Cardiac muscle cell (in vitro differentiated cells and primary cell): ENCODE measurements at places on chromosomes 1 and 21.

DNA sequence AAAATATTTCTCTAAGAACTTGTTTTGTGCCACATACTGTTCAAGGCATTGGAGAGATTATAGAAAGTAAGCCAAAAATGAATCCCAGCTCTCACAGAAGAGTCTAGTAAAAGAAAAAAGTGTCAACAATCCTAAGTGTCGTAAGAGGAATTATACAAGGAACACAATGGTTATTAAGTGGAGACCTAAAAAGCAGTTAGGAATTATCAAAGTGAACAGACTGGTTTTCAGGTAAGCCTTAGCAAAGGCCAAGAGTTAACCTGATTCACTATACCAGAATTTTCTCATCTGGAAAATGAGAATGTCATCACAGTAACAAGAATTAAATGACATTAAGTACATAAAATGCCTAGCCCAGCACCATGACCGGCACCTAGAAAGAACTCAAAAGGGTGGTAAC is 15.6 kb downstream of the SERBP1 start:
- DNase-seq: no peak

- DNase-seq: no peak
Measured at GRCh38 chr1:231581859-231582258, 44.7 kb upstream of the DISC1 start.

DNA sequence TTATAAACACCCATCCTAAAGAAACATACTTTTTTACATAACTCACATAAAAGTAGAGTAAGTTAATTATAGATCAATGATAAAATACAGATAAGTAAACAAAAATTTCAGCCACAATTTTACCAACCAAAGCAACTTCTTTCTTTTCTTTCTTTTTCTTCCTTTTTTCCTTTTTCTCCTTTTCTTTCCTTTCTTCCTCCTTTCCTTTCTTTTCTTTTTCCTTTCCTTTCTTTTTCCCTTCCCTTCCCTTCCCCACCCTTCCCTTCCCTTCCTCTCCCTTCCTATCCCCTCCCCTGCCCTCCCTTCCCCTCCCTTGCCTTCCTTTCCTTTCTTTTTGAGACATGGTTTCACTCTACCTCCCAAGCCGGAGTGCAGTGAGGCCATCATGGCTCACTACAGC is 56.5 kb upstream of the C1orf53 start:
- DNase-seq: no peak

DNA sequence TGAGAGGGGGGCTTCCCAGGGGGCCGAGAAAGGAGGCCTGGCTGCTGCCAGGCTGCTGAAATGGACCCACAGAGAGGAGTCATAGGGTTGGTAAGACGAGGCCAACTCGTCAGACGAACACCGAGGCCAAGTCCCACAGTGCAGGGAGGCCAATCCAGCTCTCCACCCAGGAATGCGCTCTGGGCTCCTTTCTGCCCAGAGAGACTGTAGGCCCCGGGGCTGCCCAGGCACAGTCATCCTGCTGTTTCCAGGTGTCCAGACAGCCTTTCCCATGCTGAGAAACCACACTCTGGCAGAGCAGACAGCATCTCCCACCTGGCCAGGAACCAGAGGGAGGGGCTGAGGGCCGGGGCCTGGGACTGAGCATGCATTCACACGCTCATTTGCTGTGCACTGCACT is 26.7 kb upstream of the RSPO1 start:
- DNase-seq: no peak

GRCh38 chr1:228060458-228061190 is 21.9 kb upstream of the ARF1 start:
- DNase-seq: peak; percentile 15

DNA sequence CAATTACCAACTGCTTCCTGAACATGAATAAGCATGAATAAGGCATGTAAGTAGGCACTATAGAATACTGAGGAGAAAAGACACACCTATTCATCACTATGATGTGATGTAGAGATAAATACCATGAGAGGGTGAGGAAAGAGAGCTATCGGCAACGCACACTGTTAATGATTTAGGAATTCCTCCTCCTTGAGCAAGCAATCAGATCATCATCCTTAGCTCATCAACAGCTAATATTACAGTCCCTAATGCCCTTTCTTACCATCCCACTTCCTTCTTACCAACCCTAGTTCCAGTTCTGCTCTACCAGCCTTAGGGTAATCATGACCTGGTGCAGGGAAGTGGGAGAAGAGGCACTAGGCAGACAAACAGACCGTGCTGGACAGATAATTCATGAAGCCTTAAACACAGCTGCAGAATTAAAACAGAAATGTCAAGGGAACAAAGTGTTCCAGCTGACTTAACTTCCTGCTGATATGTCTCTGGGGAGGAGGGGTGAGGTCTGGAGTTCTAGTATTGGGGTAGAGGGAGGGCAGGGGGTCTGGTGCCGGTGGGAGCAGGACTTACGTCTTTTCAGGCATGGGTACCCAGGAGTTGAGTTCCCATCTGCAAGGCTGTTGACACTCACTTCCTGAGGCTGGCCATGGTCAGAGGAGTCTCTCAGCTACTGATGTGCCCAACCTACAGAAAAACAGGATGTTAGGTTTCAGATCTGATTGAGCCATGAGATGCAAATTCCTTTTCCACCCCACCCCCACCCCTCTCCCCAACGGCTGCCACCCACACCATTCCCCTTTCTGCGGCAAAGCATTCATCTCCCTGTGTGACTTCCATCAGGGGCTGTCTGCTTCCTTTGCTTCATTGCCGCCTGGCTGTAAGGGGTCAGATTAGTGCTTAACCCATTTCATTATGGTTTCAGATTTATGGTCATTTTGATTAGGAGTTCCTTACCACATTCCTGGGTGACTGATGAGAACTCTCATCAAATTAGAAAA is 12.6 kb upstream of the RCSD1 start:
- DNase-seq: no peak

DNA sequence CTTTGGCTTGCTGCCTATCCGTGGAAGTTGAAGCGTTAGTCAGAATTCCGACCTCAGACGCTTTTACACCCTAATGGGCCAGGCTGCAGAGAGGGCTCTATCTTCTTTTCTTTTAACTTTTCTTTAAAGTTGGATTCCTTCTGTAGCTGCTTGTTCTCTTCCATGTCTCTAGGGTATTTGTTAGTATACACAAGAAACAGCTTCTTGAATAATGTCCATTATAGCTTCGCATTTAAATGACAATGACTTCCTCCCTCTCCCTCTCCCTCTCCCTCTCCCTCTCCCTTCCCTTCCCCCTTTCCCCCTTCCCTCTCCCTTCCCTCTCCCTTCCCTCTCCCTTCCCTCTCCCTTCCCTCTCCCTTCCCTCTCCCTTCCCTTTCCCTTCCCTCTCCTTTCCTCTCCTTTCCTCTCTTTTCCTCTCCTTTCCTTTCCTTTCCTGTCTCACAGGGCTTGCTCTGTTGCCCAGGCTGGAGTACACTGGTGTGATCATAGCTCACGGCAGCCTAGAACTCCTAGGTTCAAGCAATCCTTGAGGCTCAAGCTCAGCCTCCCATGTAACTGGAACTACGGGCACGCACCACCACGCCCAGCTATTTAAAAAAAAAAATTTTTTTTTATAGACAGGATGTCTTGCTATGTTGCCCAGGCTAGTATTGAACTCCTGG is 33.0 kb downstream of the RIPPLY3 start:
- peak; percentile 37 for DNase-seq

DNA sequence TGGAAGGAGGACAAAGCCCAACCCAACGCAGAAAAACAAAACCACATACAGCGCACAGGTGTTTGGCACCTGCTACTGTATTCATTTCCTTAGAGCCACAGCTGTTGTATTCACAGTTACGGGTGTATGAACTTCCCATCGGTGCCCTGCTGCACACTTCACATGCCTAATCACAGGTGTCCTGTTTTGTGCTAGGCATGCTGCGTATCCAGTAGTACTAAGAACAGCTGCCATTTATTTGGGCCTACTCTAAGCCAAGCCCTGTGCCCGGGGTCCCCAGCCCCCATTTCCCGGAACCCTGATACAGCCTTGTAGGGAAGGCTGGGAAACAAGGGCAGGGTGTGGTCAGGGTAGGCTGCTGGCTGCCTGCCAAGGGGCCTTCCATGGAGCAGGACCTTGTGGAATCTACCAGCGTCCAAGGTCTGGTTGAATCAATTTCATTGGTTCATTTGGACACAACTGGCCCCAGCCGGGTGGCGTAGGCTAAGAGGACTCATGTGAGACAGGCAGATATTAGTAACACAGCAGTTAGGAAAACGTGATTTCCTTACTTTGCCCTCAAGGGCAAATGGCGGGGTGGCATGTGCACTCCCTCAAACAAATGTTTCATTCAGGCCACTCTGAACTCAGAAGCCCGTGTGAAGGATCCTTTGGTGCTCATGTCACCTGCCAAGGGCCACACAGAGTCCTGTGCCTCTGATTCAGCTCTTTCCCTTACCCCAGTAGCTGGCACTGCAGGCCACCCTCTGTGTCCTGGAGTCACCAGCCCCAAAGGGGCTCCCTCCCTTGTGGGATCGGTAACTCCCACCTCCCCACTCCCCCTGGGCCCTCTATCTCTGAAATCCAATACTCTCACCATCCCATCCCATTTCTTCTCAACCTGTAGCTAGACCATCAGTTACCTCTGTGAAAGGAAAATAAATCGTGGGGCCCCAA is 986 bp upstream of the RNF186 start:
- no peak for DNase-seq

GRCh38 chr1:182762536-182762935 is 27.0 kb upstream of the NPL start:
- DNase-seq: no peak

- peak; percentile 23 for DNase-seq
Measured at GRCh38 chr1:10866321-10867093, 70.1 kb upstream of the CASZ1 start.

GRCh38 chr1:75310067-75310466 is 175.9 kb downstream of the LHX8 start:
- no peak for DNase-seq

GRCh38 chr1:150138044-150138443 is 11.7 kb upstream of the PLEKHO1 start:
- no peak for DNase-seq

GRCh38 chr1:12046749-12047119 is 16.4 kb upstream of the TNFRSF8 start:
- DNase-seq: no peak

DNA sequence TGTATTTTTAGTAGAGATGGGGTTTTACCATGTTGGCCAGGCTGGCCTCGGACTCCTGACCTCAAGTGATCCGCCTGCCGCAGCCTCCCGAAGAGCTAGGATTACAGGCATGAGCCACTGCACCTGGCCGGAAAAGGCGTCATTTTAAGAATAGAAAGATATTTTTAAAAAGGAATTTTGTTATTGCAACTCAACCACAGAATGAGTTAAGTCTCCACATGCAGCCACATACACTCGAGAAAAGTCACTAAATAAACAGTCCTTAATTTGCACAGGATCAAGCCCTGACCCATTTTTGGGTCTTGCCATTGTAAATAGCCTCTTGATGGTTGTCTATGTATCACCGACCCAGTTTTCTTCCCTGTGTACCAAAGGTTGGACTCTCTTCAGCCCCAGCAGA is 85.5 kb downstream of the FBXO2 start:
- DNase-seq: no peak

DNA sequence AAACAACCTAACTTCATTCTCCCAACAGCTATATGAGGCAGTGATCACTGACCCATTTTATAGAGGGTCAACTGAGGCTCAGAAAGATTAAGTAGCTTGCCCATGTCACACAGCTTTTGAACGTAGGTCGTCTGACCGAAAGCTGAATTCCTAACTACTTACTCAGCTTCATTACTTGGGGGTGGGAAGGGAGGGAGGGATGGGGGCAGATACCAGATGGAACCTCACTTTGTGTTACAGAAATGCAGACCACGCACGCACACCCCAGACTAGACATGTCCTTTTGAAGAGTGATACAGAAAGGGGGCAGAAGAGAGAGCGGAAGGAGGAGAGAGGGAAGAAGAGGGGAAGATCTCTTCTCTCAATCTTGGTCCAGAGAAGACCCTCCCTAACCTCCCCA is 2.3 kb downstream of the ADGRB2 start:
- DNase-seq: no peak

GRCh38 chr1:1020000-1020404 is at the start of gene AGRN:
Gene AGRN (plus strand): TSS chr1:1020120. CDS start chr1:1020173, 53 bp downstream.
- no peak for DNase-seq
